ENCODE measurements at places on chromosomes 2 and 18.
A peak's percentile ranks its signal among the peaks of the same experiment; 100 is the strongest.

- no peak for DNase-seq
These were observed 390.7 kb downstream of the LRATD1 start for GRCh38 chr2:15023221-15023620.

DNA sequence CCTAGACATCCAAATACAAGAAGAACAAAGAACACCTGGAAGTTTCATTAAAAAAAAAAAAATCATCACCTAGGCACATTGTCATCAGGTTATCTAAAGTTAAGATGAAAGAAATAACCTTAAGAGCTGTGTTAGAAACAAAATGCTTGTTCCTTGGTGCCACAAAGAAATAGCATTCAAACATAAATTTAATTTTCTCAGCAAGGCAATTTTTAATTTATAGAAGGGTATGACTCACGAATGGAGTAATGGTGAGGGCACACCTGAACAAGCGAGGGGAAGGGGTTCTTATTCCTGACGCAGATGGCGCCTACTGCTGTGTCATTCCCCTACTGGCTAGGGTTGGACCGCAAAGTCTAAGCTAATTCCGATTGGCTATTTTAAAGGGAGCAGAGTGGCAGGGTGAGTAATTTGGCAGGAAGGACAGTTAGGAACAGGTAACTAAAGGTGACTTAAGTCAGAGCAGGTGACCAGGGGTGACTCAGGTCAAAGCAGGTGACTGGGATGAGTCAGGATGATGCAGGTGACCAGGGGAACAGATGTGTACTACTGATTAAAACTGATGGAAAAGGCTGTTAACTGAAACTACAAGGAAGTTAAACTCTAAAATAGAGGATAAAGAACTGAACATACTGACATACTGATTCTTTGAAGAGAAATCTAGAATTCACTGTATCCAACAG, 30.0 kb upstream of the TWSG1 start:
- DNase-seq = no peak

- DNase-seq = peak; percentile 53
These were observed 1.3 kb upstream of the SMAD2 start for GRCh38 chr18:47931718-47932103.

- DNase-seq = no peak
These were observed 48.8 kb upstream of the ZDBF2 start for GRCh38 chr2:206225435-206226232.

- DNase-seq = no peak
These were observed 5.2 kb downstream of the IL37 start for GRCh38 chr2:112916145-112916571.

DNA sequence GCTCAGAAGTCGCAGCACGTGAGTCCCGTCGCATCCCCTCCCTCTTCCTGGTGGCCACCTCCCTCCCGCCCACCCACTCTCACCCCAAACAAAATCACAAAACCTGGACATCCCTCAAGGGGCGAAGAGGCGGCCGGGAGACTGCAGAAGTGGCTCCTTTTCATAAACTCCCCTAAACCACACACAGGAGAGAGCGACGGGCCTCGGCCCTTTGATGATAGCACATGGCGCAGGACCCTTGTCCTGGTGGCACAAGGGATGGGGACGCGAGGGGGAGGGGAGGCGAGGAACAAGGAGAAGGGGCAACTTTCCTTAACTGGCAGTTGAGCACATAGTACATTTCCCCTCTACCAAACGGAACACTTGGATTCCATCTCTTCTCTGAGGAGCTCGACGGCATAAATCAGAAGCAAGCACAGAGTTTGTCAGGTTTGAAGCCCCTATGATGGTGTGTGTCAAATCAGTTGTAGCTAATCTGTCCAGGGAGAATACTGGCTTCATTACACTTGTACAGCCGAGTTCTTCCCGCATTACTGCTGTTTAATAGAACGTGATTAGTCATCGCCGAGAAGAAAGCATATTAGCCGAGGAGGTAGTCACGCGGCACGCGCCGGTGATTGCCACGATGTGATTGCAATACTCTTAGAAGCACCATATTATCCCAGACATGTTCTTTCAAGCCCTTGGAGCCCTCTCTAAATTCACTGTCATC, 43.8 kb downstream of the GBX2 start:
- no peak for DNase-seq

DNA sequence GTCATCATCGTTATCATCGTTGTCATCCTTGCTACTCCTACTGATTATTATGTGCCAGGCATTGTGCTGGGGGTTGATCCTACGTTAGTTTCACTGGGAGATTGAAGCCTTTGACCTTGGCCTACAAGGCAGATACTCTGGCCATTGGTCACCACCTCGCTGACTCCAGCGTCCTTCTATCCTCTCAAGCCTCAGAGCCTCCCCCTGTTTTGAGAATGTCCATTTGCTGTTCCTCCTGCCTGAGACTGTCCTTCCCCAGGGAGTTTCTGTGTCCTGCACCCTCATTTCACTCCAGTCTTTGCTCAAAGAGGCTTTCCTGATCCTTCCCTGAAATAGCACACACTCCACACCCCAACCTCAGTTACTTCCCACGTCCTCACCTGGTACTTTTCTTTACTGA, 57.8 kb downstream of the ACAA2 start:
- no peak for DNase-seq

- no peak for DNase-seq
These were observed 238.4 kb downstream of the ZEB2 start for GRCh38 chr2:144281476-144281875.

- no peak for DNase-seq
These were observed 43.8 kb downstream of the MAIP1 start for GRCh38 chr2:199999166-199999565.

DNA sequence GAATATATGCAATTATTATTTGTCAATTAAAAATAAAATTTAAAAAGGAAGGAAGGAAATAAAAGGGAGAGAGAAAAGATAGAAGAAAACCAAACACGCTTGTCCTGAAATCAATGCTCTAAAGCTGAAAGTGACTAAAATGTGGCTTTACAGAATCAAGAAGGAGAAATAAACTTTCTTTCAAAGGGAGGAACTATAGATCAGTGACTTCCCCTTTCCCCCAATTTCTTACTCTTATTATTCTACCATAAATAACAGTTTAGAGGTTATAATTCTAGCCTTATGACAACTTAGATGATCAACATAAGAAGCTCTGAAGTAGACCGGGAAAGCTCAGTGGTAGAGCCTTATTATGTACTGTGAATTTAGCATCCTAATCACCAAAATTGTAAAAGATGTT, 122.5 kb downstream of the ARHGAP15 start:
- DNase-seq = no peak

DNA sequence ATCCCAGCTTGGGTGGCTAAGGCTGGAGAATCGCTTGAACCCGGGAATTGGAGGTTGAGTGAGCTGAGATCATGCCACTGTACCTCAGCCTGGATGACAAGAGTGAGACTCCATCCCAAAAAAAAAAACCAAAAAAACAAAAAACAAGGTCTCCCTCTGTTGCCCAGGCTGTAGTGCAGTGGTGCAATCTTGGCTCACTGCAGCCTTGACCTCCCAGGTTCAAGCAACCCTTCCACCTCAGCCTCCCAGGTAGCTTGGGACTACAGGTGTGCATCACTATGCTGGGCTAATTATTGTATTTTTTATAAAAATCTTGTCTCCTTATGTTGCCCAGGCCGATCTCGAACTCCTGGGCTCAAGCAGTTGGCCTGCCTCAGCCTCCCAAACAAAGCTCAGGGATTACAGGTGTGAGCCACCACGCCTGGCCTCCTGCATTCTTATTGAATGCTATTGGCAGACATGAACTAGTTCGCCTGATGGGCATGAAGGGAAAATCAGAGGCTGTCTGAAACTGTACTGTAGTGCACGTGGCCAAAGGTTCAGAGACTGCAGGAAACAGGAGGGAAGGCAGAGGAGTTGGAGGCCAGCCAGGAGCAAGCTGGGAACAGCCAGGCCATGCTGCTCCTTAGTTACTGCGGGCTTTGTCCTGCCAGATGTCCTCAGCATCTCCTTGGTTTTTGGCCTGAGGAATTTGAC, 16.0 kb upstream of the ASXL2 start:
- no peak for DNase-seq

DNA sequence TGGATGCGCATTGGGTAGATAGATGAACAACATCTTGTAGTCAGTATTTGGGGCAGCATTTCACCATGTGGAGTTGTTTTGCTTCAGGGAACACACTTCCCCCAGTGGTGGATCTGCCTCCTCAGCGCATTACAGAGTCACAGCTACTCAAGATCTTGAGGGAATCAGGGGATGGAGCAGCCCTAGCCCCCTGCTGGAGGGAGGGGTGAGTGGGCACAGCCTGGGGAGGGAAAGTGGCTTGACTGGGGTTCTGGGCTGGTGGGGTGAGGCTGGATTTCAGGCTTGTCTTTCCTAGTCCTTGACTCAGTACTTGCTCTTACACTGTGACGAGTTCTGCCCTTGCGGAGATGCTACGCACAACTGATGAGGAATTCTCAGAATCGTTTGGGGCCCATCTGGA, 271.0 kb upstream of the HS6ST1 start:
- no peak for DNase-seq

- no peak for DNase-seq
These were observed 706.1 kb upstream of the HS6ST1 start for GRCh38 chr2:129024796-129025195.

GRCh38 chr2:119289093-119289492, 65.5 kb downstream of the STEAP3 start:
- DNase-seq = no peak

- DNase-seq = no peak
These were observed 267.6 kb downstream of the TFCP2L1 start for GRCh38 chr2:121017396-121017795.

- no peak for DNase-seq
These were observed 19.2 kb downstream of the DAW1 start for GRCh38 chr2:227890495-227891079.
